Hypothalamus (tissue), 51 donors: ENCODE measurements at places on chromosomes 2 and 18.

DNA sequence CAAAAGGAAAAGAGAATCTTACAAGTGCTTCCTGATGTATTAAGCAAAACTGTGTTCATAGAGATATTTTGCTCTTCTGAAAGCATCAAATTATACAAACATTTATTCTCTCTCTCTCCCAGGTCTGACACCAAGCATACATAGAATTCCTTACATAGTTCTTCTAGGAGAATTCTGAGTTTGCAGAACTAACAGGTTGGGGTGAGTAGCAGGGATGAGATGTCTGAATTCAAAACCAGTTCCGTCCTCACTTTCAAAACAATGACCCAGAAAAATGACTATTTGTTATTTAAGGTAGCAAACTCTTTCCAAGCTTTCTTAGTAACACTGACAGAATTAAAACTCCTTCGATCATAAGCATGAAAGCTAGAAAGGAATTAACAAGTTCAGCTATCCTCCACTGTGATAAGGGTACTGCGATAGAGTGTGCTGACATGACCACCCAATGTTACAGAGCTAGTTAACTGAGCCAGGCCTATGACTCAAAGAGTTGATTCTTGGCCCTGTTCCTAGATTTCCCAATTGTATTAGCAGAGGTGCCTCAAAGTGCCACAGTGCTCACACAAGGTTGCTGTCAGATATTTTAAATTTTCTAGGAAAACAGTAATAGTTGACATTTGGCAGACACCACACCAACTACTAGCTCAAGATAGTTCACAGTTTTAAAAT, 85.8 kb upstream of the SETBP1 start:
- DNase-seq = no peak

DNA sequence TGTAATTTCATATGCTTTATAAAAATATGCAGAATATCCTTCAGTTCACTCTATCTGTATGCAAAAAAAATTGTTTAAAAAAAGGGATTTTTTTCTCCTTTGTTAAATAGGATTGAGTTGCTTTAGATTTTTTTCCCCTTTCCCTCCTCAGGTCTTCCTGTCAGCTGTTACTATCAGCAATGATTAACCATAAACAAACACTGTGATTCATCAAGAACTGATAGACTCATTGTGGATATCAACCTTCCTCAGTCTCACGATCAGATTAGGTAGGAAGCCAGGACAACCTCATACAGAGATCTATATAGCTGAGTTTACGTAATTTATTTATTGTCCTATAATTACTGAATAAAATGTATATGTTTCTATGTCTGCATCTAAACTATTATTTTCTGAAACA, 2136.2 kb upstream of the CELF4 start:
- no peak for DNase-seq

- no peak for DNase-seq
Measured at GRCh38 chr2:15115776-15116175, 445.4 kb downstream of the NBAS start.

- DNase-seq = no peak
Measured at GRCh38 chr2:71923887-71924533, 223.7 kb downstream of the CYP26B1 start.

GRCh38 chr18:48009116-48009745, 78.8 kb upstream of the SMAD2 start:
- no peak for DNase-seq

DNA sequence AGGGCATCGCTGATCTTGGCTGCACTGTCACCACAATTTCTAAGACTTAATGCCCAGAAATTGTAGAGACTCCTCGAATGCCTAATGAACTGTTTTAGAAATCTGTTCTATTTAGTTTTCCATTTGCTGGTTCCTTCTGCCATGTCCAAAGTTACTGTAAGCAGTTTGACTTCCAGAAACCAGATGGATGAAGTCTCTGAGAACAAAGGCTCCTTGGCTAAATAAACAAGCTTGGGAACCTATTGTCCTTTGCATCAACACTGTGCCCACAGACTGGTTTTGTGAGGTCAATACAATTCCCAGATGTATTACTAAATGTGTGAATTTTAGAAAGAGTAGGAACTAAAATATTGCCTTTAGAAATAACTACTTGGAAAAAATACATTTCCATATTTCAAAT, 600.2 kb downstream of the NYAP2 start:
- DNase-seq = no peak

DNA sequence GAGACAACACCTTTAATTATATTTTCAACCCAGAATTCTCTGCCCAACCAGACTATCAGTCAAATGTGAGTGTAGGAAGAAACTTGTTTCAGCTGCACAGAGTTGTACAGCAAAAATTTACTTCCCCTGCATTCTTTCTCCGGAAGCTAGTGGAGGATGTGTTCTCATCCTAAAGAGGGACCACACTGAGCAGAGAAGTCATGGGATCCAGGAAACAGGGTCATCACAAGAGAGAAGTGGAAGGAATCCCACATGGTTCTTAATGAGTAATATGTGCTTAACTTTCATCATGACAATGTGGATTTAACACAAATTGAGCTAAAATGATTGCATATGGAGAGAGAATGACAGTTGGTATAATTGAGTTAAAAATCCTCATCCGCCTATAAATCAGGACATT, 78.2 kb downstream of the INPP4A start:
- DNase-seq = no peak

GRCh38 chr18:26268454-26268853, 42.2 kb downstream of the TAF4B start:
- DNase-seq = no peak

GRCh38 chr2:186348200-186348599, 137.9 kb upstream of the ZC3H15 start:
- DNase-seq = no peak

DNA sequence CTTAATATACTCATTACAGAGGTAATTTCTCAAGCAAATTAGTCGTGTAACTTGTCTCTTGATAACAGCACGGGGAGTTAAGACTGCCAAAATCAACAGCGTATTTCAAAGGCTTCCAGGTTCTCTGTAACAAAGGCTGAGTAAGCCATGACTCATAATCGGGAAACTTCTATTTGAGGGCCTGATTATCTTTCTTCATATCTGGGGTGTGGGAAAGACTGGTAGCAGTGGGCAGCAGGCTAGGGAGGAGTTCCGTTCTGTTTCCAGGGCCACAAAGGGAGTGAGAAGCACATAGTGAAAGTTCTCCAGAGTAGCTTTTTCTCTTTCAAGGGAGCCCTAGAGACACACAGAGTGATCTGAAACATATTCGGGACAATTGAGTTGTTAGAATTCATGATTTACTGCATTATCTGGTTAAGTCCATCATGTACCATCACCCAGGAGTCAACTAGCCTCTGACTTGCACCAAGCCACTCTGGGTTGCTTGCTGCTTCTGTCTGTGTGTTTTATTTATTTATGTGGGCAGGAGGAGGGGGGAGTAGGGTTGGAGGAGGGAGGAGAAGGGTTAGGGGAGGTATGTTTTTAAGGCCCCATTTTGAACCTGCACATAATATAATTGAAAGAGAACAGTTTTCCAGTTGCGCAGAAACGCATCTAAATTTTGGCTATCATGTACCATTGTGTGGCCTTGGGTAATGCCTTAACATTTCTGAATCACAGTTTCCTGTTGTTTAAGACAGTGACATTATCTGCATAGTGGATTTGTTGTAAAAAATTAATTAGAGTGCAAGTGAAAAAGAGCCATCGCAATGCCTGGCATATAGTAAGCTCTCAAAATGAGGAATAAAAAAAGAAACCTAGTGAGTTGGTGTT, 80.5 kb upstream of the ITPRID2 start:
- no peak for DNase-seq

DNA sequence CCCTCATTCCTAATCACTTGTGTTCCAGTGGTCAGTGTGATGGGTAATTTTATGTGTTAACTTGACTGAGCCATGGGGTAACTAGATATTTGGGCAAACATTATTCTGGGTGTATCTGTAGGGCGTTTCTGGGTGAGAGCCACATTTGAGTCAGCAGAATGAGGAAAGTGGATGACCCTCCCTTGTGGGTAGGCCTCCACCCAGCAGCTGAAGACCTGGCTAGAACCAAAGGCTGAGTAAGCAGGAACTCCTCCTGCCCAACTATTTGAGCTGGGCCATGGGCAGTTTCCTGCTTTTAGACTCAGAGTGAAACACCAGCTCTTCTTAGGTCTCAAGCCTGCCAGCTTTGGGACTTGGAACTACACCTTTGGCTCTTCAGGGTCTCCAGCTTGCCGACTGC, 141.8 kb downstream of the ACKR3 start:
- DNase-seq = no peak

GRCh38 chr2:3604207-3604877, 9.4 kb downstream of the COLEC11 start:
- no peak for DNase-seq

GRCh38 chr2:219399716-219400478, 12.2 kb upstream of the DNPEP start:
- no peak for DNase-seq

- no peak for DNase-seq
Measured at GRCh38 chr18:501406-501714, 859 bp upstream of the COLEC12 start.

GRCh38 chr2:205119136-205119535, 563.2 kb upstream of the NRP2 start:
- DNase-seq = no peak

GRCh38 chr2:68911709-68912108, 40.5 kb upstream of the BMP10 start:
- DNase-seq = no peak
